ENCODE measurements at places on chromosomes 1 and 21.

GRCh38 chr1:38175121-38175520 is 128.5 kb upstream of the POU3F1 start:
- no peak for DNase-seq

DNA sequence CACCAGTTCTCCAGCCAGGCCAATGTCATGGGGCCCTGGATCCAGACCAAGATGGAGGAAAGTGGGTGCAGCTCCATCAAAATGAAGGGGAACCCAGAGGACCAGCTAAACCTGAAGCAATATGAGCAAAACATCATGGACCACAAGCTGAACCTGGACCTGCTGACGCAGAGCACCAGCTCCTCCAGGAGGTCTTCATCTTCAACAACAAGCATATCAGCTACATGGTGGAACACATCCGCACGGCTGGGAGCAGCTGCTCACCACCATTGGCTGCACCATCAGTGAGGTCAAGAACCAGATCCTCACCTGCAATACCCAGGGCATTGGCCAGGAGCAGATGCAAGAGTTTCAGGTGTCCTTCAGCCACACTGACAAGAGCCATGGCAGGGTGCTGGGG is 13.7 kb upstream of the EPHA10 start:
- DNase-seq = no peak

DNA sequence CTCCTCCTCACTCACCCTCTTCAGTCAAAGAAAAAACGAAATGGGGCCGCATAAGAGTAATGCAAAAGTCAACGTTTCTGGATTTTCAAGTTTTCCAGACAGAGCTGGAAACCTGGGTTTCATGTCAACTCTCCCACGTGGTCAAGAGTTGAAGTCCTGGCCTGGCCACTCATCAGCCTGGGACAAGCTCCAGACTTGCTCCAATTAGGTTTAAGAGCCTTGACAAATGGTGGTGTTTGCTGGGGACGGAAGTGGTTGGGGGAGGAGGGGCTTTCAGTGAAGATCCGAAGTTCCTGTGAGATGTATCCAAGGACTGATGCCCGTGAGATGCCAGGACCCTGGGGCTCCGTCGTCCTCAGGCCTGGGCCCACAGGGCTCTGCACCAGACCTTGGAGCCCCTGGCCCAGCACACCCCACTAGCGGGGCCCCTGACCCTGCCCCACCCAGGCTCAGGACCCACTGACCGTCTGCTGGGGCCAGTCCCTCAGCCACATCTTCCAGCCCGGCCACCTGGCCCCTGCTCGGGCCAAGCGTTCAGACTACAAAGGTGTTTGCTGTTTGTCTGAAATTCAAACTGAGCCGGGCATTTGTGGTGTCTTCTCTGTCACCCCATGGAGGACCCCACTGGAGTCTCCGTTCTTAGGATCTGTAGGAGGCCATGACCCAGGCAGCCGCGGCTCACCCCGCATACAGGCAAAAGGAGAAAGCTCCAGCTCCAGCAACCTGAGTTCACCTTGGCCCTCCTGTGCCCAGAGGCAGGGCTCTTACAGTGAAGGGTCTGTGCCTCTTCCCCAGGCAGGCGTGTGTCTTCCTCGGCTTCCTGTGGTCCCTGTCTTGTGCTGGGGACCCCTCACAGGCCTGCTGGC is 53.3 kb downstream of the SIK1 start:
- no peak for DNase-seq

GRCh38 chr1:23103001-23103889 is 65.4 kb downstream of the LUZP1 start:
- peak; percentile 48 for DNase-seq

GRCh38 chr21:43325968-43326715 is 100.8 kb downstream of the SIK1 start:
- DNase-seq = no peak

DNA sequence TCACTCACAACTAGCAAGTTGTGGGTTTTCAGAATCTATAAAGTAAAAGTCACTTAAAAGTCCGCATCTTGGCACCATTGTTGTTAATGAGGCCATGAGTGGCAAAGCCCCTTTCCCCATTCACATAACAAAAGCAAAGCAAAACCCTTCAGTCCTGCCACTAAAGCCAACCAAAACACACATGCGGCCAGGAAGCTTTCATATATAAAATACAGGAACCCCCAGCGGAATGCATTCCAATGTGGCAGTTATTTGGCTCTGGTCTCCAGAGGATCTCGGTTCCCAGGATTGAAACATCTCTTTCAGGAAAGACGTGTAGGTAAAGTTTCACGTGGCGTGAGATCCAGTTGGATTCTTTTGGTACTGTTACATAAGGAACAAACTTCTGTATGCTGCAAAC is 2.5 kb upstream of the LBR start:
- no peak for DNase-seq

DNA sequence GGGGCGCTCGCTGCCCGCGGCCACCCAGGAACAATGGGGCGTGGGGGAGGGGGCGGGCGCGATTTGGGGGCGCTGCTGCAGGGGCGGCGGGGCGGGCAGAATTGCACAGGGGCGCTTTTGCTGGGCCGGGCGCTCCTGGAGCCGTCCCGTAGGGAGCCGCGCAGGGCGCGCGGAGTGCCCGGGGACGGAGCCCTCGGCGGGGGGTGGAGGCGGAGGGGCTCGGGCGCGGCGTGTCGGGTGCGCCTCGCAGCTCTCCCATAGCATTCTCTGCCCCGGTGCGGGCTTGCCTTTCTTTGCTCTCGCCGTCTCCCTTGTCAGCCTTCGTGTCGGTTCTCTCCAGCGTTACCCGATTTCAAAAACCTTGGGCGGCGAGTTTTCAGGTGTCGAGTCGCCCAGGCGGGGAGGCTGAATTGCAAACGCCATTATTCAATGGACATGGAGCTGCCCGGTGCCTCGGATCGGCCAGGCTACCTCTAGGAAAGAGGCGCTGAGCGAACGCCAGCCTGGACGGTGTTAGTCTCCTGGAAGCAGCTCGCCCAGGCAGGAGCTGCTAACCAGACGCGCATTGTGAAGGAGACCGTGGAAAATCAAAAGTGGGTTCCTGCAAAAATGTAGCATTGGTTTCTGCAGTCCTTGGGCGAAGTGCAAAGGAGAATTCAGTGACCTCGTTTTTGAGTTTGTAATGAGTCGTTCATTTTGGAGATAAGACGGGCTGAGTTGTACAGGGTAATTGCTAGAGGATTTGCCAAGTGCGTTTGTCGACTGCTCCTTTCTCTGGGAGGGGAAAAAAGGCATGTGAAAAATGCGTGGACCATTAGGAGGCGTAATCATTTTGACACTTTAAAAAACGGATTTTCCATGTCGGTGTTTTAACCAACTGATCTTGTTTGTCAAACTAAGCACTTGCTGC is 626 bp downstream of the CXADR start:
- peak; percentile 47 for DNase-seq

Measured in fibroblast of villous mesenchyme (primary cell).